Stimulated activated CD4-positive, alpha-beta T cell treated with anti-CD3 and anti-CD28 coated beads, Interleukin-12 subunit alpha, Interleukin-12 subunit beta, amount 100 ng/mL, for 24 hours (primary cell): ENCODE measurements at places on chromosomes 6 and 20.

GRCh38 chr20:47296950-47297349, 59.5 kb downstream of the ZMYND8 start:
- DNase-seq = no peak

GRCh38 chr6:68730291-68731054, 95.4 kb downstream of the ADGRB3 start:
- no peak for DNase-seq

- no peak for DNase-seq
Observed at GRCh38 chr6:31858707-31859106, 3.9 kb downstream of the NEU1 start.

- no peak for DNase-seq
Observed at GRCh38 chr6:154111025-154111424, 72.0 kb downstream of the OPRM1 start.

DNA sequence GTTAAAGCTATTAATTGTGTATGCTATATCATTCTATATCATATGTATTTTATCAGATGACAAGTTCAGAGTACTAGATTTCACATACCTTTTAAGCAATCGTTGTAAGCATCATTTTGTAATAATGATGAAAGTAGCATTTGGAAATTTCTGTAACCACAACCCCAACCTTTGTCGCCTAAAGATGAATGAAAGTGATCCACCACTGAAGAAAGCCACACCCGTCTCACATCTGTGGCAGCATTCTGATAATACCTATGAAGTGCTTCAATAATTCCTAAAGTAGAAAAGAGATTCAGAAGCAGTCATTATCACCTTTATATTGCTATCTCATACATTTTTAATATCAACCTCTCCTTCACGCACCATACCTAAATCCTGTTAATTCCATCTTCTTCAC, 16.6 kb downstream of the ZUP1 start:
- DNase-seq = no peak

GRCh38 chr6:116010790-116011401, 49.8 kb downstream of the FRK start:
- DNase-seq = peak; percentile 39

DNA sequence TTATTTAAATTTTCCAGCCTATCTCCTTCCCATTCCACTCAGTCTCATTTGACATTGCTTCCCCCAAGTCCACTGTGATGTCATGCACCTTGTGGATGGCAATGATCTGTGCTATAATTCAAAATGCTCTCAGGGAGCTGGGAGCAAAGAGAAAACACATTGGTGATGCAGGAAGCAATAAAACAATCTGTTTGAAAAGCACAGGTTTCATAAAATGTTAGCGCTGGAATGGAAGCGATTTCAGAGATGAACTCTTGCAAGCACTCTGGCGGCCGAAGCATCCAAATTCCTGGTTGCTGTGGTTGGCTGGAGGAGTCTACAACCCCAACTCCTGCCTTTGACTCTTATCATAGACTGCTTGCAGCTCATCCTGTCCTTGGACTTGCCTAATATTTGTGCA, 167.0 kb downstream of the GMPR start:
- no peak for DNase-seq

GRCh38 chr6:161128680-161129196, 137.2 kb downstream of the MAP3K4 start:
- peak; percentile 26 for DNase-seq

GRCh38 chr6:8888468-8888867, 453.1 kb upstream of the SLC35B3 start:
- DNase-seq = no peak

GRCh38 chr6:70131528-70131927, 171.4 kb downstream of the COL9A1 start:
- no peak for DNase-seq

DNA sequence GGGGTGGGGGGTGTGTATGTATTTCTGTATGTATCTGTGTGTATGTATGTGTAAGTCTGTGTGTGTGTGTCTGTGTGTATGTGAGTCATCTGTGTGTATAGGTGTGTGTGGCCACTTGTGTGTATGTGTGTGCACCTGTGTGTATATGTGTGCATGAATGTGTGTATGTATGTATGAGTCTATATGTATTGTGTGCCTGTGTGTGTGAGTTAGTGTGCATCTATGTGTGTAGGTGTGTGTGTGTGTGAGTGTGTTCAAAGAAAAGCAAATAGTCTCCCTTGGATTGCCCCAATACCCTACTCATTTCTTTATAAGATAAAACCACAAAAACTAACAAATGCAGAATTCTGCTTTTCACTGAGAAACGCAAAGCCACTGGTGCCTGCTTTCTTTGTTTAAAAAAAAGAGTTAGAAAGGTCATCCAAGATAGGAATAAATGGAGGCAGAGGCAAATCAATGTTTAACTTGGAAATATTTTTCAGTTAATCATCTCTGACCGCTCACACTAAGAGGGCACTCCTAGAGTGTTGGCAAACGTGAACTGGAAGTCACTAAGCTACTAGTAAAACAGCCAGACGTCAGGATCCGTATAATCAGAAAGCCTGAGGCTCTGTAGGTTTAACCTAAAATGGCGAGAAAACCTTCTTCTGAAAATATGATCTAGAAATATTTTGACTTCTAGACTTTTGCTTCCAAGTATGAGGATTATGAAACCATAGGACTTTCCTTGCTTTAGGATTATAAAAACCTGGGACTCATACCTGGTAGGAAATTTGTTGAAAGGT, 37.4 kb upstream of the JAG1 start:
- no peak for DNase-seq

DNA sequence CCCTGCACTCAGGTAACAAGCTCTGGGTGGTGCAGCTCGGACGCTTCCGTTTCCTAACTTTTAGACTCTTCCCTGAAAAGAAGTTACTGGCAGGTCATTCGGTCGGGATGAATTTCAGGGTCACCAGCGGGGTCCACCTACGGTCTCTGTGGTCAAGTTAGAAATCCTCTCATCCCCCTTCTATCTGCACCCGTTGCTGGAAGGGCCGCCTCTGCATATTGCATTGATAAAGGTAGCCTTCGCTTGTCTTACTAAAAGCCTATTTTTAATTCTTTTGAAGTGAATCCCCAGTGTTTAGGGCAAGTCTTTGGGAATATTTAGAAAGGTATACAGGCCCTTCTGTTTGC, 47.3 kb downstream of the LRRN4 start:
- DNase-seq = no peak

DNA sequence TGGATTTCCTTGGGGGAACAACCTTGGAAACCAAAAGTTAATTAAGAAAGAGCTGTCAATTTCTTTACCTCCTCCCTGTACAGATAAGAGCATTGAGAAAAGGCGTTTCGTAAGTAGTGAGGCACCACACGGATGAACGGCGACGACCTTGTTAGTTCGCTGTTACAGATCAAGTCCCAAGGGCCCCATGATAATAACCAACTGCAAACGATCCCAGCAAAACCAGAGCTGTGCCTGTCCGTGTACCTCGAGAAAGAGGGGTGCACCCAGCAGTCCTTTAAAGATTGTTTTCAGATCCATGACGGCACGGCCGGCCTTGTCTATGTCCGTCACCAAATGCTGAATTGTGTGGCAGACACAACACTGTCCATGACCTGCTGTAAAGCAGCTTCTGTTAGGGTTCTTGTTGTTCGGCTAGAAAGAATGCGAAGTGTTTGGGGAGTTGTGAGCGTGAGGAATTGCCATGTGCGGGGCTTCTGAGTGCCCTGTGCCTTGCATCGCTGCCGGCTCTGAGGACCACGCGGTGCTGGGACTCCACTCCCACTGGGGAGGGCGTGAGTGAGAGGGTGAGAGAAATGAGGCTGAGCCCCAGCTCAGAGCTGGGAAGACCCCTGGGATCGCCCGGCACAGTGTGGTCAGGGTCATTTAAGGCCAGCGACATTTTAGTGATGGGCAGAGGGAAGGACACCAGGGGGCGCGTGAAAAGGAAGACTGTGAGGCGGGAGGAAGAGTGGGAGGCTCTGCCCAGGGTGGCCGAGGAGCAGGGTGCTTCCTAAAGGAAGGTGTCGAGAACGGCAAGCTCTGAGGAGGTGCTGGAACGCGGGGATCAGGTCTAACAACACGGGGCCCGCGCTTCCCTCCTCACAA, 136.8 kb upstream of the RPS6KA2 start:
- DNase-seq = no peak

DNA sequence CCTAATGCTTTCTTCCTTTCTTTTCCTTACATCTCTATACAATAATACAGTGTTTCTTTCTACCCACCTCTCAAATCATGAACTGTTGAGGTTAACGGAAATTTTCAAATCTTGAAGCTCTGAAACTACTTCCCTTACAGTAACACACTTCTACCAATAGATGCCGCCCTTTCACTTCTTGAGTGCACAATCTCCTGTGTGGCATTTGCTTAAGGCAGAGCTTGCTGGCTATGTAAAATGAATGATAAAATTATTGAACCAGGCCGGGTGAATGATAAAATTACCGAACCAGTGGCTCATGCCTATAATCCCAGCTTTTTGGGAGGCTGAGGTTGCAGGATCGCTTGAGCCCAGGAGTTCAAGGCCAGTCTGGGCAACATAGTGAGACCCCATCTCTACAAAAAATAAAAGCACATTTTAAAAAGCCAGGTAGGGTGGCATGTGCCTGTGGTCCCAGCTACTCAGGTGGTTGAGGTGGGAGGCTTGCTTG, 56.8 kb downstream of the KCNS1 start:
- DNase-seq = no peak

GRCh38 chr20:63446216-63447024, 26.0 kb downstream of the KCNQ2 start:
- DNase-seq = no peak

DNA sequence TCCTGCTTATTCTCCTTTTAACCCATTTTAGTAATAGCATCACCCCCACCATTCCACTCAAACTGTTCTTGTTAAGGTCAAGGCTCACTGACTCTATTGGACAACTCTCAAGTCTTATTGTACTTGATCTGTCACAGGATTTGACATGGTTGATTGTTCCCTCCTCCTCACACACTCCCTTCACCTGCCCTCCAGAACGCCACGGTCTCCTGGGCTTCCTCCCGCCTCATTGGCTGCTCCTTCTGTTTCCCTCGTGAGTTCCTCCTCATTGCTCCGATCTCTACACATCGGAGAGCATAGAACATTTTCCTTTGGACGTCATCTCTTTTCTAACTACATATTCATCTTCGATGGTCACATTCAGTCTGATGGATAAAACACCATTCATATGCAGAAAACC, 55.1 kb downstream of the STMND1 start:
- no peak for DNase-seq

DNA sequence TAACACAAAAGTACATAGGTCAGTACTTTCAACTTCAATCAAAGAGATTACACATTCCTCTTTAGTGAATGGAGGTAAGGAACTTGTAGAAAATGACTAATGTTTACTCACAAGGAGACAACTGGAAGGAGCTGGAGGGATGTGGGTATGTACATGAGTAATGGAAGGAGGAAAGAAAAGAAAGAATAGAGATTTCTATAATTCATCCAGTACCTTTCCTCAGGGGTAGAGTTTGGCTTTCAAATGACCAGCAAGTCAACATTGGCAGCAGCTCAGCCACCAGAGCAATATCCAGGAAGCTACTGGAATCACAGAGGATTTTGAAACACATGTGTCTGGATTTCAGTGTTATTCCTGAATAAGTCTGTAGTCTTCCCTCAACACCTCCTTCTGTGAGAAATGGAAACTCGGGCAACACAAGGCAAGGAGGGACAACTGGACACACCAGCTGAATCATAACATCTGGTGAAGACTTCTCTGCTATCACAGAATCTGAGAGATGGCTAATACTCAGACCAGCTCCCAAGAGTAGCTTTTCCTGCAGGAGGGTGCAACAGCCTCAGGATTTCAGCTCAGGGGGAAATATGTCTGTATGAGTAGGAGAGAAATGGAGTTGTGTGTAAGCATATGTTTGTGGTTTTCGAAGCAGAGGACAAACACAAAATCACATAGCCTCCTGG, 98.8 kb downstream of the HAO1 start:
- DNase-seq = no peak

DNA sequence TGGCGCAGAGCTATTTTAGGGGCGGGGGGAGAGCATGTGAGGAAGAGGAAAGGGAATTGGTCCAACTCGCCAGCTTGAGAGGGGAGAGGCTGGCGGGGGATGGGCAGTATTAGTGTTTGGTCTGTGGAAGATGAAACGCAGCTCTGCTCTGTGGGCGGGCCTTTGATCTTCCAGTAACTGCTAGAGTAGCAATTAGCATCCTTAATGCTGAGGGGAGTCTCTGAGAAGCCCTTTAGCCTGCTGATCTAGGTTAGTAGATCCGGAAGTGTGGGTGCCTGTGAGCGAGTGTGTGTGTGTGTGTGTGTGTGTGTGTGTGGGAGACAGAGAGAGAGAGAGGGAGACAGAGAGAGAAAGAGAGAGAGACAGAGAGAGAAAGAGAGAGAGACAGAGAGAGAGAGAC, 117.2 kb upstream of the BACH2 start:
- DNase-seq = peak; percentile 82

GRCh38 chr6:105601541-105602236, 198.8 kb upstream of the PREP start:
- peak; percentile 12 for DNase-seq

DNA sequence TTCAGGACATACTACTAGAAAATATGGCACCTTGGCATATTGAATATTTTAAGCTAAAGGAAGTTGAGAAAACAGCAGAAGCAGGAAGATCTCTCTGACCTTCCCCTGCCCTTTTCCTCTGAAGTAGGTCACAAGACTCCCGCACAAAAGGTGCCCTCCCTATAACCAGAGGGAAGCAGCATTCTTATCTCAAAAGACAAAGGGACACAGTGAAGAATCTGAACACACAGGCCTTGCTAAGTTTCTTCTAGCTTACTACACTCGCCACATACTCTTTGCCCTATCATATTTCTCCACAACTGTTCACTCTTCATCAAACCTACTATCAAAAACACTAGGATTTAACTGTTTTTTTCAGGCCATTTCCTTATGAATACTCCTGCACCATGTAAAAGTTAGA, 151.2 kb downstream of the ELOVL4 start:
- DNase-seq = no peak

DNA sequence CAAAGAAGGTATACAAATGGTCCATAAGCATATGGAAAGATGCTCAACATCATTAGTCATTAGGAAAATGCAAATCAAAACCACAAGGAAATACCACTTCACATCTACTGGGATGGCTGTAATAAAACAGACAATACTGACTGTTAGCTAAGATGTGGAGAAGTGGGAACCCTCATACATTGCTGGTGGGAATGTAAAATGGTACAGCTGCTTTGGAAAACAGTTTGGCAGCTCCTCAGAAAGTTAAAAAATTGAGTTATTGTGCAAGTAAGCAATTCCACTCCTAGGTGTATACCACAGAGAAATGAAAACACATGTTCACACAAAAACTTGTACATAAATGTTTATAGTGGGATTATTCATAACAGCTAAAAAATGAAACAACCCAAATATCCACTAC, 173.0 kb upstream of the JAG1 start:
- DNase-seq = no peak

GRCh38 chr20:17287503-17287902, 60.7 kb downstream of the PCSK2 start:
- DNase-seq = no peak

- DNase-seq = no peak
Observed at GRCh38 chr6:41639809-41640371, 1.6 kb downstream of the MDFI start.

- no peak for DNase-seq
Observed at GRCh38 chr20:24378661-24379483, 90.6 kb upstream of the SYNDIG1 start.

- DNase-seq = no peak
Observed at GRCh38 chr6:56838965-56839364, 115.9 kb upstream of the BEND6 start.
